ENCODE measurements at places on chromosomes 13 and 19.

- DNase-seq = peak; percentile 32
These were observed 32.0 kb upstream of the EPHX3 start for GRCh38 chr19:15264061-15264932.

GRCh38 chr13:113763254-113763653 is 4.2 kb downstream of the TMEM255B start:
- no peak for DNase-seq

GRCh38 chr13:98819382-98820010 is 67.0 kb upstream of the SLC15A1 start:
- DNase-seq = no peak

GRCh38 chr13:106786006-106786563 is 218.1 kb upstream of the ARGLU1 start:
- DNase-seq = no peak

GRCh38 chr13:86082121-86082520 is 282.9 kb upstream of the SLITRK6 start:
- DNase-seq = no peak

DNA sequence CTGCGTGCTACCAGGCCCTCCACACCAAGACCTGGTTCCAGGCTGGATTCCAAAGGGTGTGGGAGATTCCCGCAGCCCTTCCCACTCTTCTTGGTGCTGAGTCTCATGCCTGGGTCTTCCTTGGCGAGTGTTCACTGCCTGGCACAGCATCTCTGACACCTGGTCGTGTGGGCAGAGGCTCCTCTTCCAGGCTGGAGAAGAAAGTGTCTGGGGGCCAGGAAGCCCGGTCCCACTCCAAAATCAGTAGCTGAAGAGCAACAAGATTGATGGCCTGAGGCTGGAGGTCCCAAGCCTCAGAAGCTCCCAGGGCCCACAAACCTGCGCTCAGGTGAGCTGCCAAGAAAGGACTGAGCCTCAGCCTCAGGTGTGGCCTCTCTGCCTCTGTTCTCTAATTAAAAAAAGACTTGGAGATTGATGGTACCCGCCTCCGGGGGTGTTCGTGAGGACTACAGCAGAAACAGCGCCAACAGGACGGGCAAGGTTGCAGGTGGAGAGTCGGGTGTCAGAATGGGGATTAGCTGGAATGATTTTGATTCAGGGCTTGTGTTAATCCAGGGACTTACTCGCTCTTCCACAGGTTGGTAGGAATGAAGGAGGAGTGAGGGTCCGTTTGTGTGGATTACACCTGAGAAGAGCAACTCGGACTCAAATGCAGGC is 217.5 kb downstream of the TEX29 start:
- DNase-seq = no peak

GRCh38 chr13:47213047-47213446 is 316.2 kb upstream of the HTR2A start:
- no peak for DNase-seq

- no peak for DNase-seq
These were observed 27.6 kb upstream of the MAP3K10 start for GRCh38 chr19:40163541-40164129.

DNA sequence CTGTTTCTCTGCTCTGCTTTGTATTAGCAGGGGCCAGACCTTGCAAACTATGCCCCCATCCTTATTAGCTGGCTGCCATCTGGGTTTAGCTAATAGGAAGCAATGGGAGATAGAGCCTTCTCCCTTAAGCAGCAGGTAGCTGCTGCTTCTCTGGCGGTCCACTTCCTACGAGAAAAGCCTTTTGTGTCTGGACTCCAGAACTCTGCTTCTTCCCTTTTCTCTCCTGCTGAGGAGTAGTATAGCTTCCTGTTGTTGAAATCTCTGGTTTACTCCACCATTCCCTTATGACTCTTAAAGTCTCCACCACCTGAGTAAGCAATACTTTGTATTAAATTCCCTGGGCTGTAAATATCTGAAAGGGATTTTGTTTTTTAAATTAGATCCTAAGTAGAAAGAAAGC is 147.1 kb downstream of the DNAJC15 start:
- no peak for DNase-seq

DNA sequence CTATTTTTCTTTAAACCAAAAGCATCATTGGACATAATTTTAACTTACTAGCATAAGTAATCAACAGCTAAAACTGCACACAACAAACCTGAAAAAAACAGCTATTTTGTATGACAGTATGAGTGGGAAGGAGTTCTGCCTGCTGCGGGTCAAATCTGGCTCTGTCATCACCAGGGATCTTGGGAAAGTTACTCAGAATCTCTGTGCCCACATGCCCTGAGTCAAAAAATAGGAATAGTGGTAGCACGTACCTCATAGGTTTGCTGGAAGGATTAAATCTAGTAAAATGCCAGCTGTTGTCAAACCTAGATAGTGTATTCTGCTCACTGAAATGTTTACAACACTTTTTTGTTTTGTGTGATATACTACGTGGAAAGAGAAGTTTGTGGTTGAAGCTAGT is 1.1 kb downstream of the CLN5 start:
- peak; percentile 16 for DNase-seq

DNA sequence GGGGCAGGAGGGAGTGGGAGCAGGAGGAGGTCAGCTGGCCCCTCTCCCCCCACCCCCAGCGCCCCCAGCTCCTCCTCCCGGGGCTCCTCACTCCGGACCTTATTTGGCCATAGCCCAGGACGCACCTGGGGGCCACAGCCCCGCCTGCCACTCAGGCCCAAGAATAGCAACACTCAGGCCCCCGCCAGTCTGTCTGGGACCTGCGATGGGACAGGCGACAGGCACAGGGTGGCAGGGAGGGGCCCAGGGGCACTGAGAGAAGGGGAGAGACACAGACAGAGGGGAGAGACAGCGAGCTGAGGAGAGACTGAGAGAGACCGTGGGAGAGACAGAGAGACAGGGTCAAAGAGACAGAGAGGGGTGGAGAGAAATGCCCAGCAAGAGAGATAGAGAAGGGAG is 10.2 kb downstream of the JOSD2 start:
- no peak for DNase-seq

GRCh38 chr13:65613004-65613403 is 1617.1 kb downstream of the PCDH9 start:
- no peak for DNase-seq

DNA sequence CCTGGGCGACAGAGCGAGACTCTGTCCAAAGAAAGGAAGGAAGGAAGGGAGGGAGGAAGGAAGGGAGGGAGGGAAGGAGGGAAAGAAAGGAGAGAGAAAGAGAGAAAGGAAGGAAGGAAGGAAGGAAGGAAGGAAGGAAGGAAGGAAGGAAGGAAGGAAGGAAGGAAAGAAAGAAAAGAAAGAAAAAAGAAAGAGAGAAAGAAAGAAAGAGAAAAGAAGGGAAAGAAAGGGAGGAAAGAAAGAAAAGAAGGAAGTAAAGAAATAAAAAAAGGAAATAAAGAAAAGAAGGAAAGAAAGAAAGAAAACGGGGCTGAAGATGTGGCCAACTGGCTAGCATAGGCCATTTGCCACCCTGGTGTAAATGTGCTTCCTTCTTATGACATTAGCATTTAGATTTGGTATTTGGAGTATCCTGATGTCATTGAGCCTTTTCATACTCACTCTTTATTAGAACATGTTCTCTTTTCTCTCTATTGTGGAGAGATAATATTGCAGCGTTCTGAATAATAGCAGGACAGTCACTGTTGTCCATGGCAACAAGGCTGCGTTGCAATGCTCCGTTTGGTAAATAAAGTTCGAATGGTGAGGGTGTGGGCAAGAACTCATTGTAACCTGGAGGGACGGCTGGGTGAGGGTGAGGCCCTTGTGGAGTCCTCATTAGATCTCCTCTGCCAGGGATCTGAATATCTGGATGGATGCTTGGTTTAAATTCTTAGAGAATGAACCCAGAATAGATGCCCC is 173.9 kb upstream of the UBL3 start:
- DNase-seq = no peak

DNA sequence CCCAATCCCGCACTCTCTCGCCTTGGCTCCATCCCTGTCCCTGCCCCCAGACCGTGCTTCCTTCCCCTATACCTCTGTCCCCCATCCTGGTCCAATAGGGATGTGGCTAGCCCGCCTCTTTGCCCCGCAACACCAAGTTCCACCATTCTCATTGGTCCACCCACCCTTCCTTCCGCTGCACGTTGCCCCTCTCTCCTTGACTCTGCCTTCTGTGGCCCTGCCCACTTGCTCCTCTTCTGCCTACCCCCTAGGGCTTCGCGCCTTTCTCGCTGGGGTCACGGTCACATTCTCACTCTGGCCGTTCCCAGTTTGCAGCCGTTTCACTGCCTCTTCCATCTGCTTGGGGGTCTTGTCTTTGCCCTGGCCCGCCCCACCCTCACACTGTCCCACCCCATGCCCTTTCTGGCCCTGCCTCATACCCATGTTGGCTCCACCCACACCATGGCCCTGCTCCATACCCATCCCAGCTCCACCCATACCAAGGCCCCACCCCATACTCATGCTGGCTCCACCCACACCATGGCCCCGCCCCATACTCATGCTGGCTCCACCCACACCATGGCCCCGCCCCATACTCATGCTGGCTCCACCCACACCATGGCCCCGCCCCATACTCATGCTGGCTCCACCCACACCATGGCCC is 4.5 kb upstream of the ARHGAP45 start:
- peak; percentile 48 for DNase-seq

DNA sequence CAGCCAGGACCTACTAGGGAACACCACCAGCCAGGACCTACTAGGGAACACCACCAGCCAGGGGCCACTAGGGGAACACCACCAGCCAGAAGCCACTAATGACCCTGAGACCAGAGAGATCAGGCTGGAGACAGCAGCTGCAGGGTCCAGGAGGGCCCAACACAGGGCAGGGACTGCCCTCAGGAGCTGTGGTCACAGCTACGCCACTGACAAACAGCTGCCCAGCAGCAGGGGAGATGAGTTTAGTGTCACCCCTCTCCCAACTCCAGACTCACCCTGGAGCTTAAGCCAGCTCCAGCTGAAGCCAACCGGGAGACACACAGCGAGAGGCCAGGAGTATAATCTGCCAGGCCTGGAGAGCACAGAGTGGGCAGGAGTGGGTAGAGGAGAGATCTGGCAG is 25.7 kb downstream of the TUBGCP3 start:
- DNase-seq = no peak

DNA sequence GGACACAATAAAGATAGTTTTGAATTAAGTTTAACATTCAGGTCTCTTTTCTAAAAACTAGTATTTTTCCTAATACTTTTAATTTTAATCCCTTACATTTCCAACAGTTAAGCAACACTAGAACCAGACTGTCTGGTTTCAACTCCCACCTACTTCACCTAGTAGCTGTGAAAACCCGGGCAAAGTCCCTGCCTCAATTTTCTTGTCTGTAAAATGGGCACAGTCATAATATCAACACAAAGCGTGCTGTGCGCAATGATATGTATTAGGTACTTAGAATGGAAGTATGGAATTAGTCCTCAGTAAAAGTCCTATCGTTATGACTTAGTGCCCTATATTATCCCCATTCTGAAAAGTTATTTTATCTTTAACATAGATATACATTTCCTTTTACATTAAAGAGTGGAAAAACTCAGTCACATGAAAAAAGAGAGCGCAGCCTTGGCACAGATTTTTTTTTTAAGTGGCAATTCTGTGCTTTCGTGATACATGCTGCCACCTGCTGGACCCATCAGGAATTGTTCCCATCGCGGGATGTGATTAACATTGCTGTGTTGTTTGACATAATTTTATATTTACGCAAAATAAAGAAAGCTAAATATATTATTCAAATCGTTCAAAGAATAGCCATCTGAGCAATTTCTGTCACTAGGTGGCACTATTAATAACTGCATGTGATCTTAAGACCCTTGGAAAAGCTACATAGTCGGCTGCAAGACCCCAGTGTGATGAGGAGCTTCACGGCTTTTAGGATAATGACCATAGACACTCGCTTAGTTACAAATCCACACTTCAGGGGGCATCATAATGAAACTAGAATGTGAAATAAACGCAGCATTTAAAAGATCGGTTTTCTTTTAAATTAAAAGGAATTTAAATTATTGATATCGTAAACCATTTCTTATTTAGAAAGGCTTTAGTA is 59.9 kb downstream of the LIG4 start:
- peak; percentile 26 for DNase-seq

DNA sequence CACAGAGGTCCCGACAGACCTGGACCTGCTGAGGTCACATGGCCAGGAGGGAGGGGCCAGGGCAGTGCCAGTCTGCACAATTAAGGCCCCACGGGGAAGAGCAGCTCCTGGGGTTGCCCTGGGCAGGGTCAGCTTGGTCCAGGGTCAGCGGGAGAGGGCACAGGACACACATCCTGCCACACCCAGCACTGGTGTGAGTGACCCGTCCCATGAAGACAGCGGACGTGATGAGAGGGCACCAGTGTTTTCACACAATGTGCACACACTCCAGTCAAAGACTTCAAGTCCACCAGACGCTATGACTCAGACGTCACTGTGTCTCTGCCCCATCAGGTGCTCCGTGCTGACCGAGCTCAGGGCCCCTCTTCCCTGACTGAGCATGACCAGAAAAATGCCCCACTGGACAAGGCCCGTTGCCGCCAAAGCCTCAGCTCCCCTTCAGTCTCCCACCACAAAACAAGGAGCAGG is 4.2 kb downstream of the TMEM259 start:
- DNase-seq = no peak

DNA sequence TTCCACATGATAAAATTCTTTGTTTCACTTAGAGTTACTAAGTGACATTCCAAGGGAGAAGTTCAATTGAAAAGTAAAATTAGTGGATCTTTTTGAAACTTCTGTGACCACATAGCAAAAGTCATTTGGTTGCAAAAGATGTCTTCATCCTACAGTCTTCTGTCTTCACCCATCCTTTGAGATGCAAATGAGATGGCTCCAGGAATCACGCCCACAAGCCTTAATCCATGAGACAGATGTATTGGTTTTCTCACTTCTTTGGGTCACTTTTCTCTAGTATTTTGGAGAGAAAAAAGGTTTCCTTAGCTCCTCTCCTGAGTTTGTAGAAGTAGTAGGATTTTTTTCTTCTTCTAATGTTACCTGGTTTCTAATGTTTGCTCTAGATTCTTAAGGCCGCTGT is 259.5 kb upstream of the SLC10A2 start:
- no peak for DNase-seq

DNA sequence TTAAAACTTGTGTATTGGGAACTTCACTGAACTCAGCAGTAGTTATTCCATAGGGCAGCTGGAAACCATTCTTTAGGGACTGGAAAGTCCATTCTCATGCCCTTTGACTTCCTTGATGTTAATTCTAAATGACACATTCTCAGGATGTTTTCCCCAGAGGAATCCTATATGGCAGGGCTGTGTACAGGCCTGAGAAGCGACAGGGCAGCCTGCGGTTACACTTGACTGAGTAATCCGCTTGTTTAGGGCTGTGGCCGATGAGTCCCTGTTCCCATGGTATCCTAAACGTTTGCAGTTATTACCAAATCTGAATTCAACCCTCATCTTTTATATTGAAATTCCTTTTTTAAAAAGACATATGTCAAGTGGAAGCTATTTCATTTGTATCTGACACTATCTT is 83.5 kb downstream of the COL4A2 start:
- no peak for DNase-seq

GRCh38 chr13:73672492-73672891 is 461.7 kb downstream of the KLF12 start:
- DNase-seq = no peak

GRCh38 chr13:91187522-91187921 is 160.0 kb upstream of the MIR17HG start:
- no peak for DNase-seq

Measured in RWPE1 (cell line).